ENCODE measurements at places on chromosomes 5 and 9.

- no peak for DNase-seq
Measured at GRCh38 chr5:6568889-6569288, 64.0 kb downstream of the NSUN2 start.

GRCh38 chr5:44911501-44911900, 102.8 kb downstream of the MRPS30 start:
- no peak for DNase-seq

GRCh38 chr9:77725046-77725694, 77.0 kb upstream of the GNA14 start:
- DNase-seq: no peak

GRCh38 chr5:62690421-62690820, 111.8 kb downstream of the LRRC70 start:
- DNase-seq: no peak

DNA sequence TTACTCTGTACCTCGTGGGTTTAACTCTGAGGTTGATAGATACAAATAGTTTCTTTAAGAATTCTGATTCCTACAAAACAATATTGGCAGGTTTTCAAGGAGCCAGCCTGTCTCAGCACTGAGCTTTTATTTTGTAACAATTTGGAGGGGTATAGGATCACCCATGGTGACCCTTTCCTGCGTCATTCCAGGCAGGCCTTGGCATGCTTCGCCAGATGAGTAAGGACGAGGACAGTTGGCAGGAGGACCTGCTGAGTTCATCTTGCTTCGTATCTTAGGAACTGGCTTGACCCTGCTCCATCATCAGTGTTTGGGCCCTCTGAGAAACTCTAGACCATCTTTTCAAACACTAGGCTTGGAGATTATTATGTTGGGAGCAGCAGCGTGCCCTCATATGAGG, 17.9 kb downstream of the ZNF462 start:
- no peak for DNase-seq

Measured in hematopoietic multipotent progenitor cell treated with erythropoietin and hydrocortisone succinate and interleukin-3 and kit ligand, for 8 days (in vitro differentiated cells).